ENCODE measurements at places on chromosomes 11 and 22.

GRCh38 chr22:38942702-38943101 lies 14.7 kb upstream of the APOBEC3A start:
- no peak for DNase-seq

GRCh38 chr22:38298312-38299005 lies 18.8 kb downstream of the CSNK1E start:
- peak; percentile 100 for DNase-seq

- DNase-seq = peak; percentile 58
These were observed 28.8 kb downstream of the DKK3 start for GRCh38 chr11:11979488-11980117.

DNA sequence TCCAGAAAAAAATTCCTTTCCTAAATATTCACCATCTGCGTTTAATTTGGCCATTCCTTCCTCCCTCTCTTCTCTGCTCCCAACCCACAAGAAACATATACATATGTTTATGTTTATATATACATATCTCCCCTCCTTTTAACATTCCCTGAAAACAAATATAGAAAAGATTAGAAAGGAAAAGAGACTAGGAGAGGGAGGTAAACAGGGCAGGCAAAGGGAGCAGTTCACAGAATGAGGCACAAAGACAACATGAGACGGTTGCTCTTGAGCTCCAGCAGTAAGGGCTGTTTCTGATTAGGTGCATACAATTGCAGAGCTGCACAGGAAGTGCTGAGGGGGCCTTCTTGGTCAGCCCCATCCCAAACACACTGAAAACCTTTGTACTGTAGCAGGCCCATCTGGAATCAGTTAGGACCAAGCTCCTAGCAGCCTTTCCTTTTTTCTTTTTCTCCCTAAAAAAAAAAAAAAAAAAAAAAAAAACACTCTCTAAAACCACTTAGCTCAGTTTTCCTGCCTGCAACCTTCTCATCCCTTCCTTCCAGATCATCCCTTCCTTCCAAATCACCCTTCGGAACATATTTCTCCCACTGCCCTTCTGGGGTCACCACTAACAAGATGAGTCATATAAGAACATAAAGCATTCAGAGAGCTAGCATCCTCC lies 57.0 kb downstream of the RBFOX2 start:
- DNase-seq = no peak

GRCh38 chr11:130426837-130427341 lies 1.5 kb downstream of the ADAMTS8 start:
- no peak for DNase-seq

DNA sequence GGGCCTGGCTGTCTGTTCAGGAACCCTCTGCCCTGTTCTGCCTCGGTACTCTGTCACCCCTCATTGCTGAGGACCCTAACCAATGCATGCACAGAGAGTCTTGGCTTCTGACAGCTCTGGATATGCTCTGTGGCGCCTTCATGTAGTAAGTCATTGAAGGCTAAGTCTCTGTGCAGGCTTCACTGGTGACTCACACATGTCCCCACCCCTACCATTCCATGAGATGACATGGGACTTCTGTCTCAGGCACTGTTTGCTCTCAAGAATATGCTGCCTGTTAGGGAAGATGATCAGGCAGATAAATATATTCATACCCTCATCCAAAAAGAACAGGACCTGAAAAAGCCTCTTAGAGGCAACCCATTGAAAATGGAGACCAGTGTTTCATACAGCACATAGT lies 43.6 kb upstream of the HORMAD2 start:
- peak; percentile 66 for DNase-seq

DNA sequence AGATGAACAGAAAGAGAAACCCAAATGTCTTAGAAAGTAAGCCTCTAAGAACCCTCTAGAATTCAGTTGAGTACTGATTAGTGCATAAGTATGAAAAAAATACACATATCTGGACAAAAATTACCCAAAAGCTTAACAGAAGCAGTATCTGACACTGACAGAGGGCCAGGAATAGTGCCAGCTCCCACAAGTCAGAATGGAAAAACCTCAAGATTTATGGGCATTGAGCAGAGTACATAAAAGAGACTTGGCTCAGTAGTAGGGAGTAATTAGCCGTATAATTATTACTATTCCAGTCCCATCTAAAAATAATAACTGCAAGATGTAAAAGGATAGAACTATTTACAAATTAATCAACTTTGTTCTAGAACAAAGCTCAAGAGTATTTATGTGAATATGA lies 834.5 kb downstream of the FAM181B start:
- no peak for DNase-seq

DNA sequence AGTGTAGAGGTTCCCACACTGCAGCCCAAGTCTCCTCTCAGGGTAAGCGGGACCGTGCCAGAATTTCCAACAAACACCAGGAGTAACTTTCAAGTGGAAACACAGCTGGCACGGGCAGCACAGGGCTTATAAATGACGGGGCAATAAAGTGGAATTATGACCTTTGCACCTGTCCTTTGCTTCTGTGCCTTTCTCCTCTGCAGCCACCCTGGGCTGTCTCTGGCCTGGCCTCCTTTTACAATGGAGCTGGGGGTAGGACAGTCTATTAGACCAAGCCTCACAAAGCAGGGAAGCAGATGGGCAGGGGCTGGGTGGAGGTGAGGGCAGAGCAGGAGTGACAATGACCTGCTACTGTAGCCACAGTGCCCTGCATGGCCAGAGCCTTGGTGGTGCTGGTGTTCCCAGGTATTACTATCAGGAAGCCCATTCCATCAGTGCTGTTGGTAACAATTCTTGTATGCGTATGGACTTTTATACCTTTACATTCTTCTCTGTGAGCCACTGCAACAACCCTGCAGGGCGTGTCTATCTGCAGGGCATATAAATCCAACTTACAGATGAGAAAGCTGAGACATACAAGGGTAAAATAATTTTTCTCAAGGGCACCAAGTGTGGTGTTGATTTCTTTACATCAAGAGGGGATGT lies 387.8 kb downstream of the CTTN start:
- DNase-seq = no peak

DNA sequence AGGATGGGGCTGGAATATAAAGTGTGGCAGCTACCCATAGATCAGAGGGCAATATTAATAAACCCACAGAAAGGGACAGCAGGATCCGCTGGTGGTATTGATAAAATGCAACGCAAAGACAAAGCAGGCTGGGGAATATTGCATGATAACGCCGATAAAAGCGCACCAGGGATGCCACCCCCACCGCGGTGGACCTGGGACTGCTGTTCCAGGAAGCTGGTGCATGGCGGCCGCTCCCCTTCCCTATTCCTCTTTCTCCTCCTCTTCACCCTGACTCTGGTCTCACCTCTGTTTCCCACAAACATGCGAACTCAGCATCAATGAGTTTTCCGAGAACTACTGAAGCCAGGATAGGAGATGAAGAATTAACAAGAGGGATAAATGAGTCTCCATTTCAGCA lies 20.2 kb downstream of the SPATA19 start:
- DNase-seq = no peak

DNA sequence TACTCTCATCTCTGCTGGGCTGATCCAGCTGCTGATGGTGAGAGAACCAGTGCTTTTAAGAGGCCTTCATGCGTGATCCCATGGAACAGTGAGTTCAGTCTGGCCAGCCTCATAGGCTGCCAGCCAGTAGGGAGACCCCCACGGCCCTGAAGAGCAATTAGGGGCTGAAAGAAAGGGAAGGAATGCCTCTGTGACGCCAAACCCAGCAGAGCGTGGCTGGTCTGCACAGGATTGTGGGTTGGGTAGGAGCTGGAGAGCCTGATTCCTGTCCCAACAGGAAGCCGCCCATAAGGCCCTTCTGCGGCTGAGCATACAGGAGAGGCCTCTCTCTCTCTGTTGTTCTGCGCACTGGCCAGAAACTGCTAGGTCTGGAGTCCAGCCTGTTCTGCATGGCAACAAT lies 181.5 kb upstream of the E2F8 start:
- DNase-seq = no peak

DNA sequence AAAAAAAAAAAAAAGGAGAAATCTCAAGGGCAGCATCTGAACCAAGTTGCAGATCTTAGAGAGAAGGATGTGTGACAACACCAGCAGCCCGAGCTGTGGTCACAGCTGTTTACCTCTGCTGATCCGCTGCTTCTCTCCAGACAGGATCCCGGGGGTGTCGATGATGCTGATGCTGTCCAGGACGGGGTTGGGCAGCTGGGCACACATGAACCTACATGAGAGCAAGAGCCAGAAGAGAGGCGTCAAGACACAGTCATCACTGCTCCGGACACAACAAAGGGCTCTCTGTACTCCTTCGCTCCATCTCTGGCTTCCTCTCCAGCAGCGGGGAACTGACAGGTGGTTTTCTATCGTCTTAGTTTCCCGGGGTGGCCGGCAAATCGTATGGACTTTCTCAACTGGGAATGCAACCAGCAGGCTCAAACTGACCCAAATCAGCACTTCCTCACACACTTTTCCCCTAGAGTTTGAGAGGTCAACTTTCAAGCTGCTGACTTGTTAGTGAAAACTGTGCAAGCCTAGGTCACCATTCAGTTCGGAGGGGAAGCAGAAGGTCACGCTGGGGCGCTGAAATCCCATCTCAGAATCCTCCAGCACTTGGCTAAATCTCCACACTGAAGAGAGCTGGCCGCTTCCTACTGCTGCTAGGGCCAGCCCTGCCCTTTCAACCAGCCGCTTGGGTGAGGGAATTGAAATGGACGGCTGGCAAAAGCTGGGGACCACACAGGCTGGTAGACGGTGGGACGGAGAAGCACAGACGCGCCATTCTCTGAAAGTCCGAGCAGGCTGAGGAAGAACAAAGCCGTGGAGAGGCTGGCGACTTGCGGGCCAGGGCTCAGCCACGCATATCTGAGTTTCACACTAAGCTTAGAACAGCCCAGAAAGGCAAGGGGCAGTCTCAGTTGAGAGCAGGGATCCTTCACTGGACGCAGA lies 3.8 kb downstream of the EHD1 start:
- no peak for DNase-seq

GRCh38 chr11:12269446-12270214 lies 107.7 kb upstream of the PARVA start:
- no peak for DNase-seq

DNA sequence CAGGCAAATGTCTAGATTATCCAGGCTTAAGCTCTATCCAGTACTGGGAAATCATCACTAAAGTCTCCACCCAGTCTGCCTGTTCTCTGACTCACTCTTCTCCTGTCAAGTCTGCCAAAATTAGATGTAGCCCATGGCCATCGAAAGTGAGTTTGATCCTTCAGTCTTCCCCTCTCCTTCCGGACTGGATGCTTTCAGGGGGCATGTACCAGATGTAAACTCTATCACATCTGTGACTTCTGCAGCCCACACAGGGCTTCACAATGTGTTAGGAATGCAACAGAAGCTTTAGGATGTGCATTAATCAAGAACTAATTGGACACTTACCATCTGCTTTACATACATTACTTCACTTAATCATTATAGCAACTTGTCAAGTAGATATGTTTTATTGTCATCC lies 12.3 kb downstream of the ME3 start:
- peak; percentile 60 for DNase-seq

GRCh38 chr22:28882545-28882877 lies 861 bp upstream of the ZNRF3 start:
- DNase-seq = no peak
